ENCODE measurements at places on chromosomes 2 and 18.

GRCh38 chr2:131408207-131408606, 44.2 kb upstream of the RAB6D start:
- DNase-seq, result no peak

- DNase-seq, result no peak
These were observed 33.5 kb upstream of the METAP1D start for GRCh38 chr2:171966235-171966634.

GRCh38 chr18:51168026-51168742, 29.3 kb downstream of the MEX3C start:
- DNase-seq, result no peak

DNA sequence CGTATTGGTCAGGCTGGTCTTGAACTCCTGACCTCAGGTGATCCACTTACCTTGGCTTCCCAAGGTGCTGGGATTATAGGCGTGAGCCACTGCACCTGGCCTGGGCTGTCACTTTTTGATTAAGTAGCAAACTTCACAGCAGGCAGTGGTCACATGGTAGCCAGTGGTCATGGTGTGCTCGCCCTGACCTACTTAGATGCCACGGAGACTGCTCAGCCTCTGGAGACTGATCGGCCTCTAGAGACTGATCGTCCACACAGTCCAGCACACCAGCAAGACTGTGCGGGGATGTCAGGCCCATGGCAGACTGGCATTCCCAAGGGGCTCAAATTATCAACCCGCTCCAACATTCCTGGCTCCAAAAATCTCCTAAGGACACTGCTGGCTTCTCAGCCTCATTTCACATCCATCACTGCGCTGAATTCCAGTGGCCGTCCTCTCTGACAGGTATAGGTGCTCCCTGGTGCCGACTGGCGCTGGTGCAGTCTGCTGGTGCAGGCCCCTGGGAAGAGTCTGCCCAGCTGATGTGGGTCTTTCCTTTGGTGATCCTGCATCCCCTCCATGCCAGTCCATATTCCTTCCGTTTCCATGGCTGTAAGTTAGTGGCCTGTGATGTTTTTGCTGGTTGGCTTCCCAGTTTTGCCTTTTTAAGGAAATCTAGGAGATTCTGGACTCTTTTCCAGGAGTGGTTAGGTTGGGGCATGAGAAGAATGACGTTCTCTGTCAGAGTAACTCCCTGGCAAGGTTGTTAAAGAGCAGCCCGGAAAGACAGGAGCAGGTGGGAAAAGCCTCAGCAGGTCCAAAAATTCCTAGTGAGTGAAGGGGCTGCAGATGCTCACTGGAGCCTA, 374.5 kb upstream of the HS6ST1 start:
- no peak for DNase-seq

GRCh38 chr2:86254576-86255538, 55.6 kb downstream of the MRPL35 start:
- DNase-seq, result no peak

GRCh38 chr2:3751806-3752205, 48.4 kb downstream of the DCDC2C start:
- no peak for DNase-seq

- no peak for DNase-seq
These were observed 16.0 kb downstream of the PDCD1 start for GRCh38 chr2:241842620-241843211.

DNA sequence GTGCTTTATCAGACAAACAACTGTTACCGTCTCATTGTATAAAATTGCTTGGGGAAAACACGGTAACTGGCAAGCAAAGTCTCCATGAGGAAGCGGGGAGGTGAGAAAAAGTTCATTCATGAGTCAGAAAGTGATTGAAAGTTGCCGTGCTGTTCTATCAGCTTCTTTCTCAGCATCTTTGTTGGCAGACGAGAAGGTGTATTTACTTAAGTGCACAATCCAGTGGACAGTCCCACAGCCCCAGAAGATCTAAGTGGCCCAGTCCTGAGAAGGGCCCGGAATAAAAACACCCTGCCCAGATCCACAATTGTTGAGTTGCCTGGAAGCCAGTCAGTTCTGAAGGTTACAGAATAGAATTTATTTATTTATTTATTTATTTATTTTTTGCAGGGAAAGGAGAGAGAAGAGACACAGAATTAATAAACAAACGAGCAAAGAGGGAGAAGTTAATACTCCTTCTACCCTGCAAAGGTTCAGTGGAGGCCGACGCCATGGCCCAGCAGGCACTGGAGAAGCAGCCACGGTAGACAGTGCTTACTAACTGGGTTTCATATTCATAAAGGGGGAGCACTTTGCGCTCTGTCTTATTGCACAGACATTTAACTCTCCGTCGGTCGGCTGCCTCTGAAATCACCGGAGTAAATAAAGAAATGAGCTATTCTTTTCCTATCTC, 676.0 kb upstream of the SALL3 start:
- no peak for DNase-seq

DNA sequence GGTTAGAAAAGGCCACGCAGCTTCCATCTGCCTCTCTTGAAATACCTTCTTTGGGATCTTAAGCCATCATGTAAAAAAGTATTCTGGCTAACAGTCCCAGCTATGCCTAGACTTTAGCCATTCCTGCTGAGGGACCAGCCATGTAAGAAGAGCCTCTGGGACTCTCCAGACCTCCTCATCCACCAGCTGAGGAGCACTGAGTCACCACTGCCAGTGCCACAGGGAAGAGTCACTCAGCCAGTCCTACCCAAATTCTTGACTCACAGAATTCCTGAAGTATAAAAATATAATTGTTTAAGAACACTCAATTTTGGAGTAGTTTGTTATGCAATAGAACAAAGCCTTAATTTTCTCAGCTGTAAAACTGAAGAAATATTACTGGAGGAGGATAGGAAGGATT, 436.7 kb downstream of the ZEB2 start:
- DNase-seq, result no peak

- DNase-seq, result no peak
These were observed 7.6 kb downstream of the RFX8 start for GRCh38 chr2:101467306-101467705.

DNA sequence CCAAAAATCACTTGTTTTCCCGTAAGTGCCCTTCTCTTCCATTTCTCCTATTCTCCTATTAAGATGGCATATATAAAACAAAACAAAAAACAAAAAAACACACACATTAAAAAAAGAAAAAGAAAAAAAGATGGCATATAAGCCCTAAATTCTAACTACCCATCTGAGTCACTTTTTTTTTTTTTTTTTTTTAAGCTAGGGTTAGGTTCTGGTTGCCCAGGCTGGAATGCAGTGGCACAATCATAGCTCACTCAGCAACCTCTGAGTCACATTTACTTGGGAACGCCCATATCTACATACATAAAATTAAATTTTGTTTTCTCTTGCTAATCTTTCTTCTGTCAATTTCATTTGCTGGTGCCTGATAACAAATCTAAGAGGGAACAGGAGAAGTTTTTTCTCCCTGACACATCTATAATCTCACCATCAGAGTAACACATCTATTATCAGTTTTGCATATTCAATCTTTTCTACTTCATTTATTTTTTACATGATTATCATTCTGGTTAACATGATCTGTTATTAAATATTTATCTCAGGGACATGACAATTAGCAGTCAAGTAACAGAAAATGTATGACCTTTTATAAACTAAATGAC, 52.1 kb downstream of the EEF1B2 start:
- no peak for DNase-seq

GRCh38 chr2:217902379-217903141, 100.2 kb downstream of the TNS1 start:
- DNase-seq, result no peak

GRCh38 chr2:167424803-167425755, 536.8 kb downstream of the XIRP2 start:
- no peak for DNase-seq

DNA sequence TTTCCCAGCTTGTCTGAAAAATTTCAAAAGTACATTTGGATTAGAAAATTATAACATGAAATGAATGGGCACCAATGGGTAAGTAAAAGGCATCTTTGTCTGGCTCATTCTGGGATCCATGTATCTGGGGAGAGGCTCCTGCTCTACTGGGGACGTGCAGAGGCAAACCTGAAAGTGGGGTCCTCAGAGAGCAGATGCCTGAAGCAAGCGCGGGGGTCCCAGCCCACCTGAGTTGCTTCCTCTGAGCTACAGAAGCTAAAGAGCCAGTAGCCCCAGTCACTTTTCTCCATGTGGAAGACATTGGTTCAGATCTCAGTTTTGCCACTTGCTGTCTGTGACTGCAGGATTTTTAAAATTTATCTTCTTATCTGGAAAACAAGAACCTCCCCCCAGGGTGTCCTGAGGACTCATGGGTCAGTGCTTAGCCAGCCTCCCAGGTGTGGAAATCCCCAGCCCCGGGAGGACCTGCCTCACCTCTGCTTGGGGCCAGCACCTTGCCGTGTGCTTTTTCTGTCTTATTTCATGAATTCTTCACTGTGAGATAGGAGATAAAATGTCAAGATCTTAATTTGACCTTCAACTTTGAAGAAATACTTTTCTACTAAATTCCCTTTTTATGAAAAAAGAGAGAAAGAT, 25.1 kb upstream of the ODC1 start:
- no peak for DNase-seq

- DNase-seq, result no peak
These were observed 126.2 kb upstream of the EML6 start for GRCh38 chr2:54597153-54597848.

DNA sequence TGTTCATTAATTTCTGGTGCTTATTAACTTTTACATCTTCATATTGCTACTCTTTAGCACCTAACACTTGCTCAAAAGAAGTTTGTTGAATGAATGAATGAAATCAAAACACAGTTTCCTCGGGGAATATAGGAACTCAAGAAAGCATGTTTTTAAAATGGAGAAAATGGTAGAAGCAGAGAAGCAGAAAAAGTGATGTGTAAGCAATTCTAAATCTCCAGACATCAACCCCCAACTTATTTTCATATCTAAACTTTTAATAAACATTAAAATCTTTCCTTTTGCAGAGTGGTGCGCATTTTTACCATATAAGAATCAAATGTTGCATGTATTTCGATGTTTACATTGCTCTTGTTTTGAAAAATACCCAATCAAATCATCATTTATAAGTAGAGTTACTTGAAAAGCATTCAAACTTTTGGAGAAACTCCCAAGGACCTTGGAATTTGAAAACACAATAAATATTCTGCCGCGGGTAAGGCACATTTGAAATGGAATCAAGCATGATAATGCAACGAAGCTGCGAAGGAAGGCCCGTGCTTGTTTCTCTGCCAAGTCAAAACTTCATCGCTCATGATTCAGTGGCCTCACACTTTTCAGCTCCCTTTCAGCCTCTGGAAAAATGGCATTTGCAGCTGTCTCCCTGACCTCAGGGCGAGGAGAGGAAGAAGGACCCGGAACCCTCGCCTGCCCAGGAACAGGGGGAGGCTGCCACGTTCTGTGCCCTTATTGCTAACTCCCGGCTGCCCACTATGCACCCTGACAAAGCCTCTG, 26.7 kb upstream of the SMIM21 start:
- no peak for DNase-seq

- DNase-seq, result no peak
These were observed 39.7 kb downstream of the RFX8 start for GRCh38 chr2:101435001-101435862.

DNA sequence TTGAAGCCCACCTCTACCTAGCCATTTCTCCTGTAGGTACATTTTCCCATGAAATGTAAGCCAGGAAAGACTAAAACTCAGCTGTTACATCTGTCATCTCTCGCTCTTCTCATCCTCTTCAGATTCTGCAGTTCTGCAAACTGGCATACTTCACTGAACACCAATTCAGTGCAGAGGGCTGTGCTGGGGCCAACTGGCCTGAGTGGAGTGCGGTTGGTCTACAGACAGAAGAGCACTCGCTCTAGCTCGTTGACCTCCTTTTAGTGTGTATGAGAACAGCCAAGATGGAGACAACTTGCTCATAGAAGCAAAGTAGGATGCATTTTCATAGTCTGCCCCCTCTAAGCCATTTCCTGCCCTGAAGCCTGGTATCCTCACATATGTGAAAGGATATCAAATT, 862.6 kb downstream of the BCL11A start:
- DNase-seq, result no peak
